ENCODE measurements at places on chromosomes 3 and 15. TPM values are rescaled to one million over a fixed set of nuclear protein-coding genes. Genes with fewer than 3 reads are reported as not detected.

PLSCR5 gene
- not detected for total RNA-seq

PCBP4 gene
- 19.6 TPM for total RNA-seq

DNA sequence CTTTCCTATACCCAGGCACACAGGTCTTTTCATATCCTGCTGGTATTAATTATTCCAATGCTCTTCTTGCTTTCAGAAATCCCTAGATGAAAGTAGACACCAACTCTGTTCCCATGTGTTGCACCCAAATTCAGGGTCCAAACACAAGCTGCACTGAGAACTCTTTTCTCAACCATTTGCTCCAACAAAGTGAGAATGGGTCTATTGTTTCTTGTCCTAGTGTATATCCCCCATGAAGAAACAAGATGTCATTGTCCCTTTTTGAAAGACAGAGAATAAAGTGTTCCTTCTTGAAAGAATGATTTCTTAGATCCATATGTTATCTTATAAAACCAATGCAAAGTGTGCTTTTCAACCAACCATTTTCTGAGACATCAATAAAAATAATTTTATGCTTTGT lies 353.7 kb downstream of the CNTN6 start:
- DNase-seq, result no peak

DNA sequence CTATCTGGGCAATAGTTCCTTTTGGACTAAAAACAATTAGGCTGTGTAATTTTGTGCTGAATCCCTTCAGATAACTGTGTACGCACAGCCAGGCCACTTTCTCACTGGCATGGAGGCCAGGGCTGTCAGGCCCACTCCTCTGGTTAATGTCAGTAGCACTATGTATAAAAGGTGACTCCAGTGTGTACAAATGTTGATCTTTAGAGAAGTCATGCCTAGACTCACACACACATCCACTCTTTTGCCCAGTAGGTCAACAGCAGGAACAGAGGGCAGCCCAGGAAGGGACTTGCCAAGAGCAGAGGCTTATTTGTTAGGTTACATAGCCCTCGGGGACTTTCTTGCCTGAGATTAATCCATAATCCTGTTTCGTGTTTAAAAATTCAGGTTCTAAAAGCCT lies 416.6 kb upstream of the WNT5A start:
- no peak for DNase-seq
